ENCODE measurements at places on chromosomes 1 and 21.

DNA sequence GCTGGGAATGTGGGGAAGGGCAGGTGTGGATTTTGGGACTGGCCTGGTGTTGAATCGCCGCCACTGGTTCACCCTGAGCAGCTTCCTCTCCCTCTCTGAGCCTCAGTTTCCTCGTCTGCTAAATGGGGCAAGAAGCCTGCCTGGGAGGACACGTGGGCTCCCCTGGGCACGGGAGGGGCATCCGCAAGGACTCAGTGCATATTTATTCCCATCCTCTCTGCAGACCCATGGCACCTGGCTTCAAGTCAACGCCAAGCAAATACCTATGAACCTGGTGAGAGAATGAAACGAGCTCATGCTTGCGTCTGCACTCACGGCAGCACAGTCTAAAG lies 234.4 kb downstream of the PTPRU start:
- no peak for DNase-seq

- DNase-seq, result no peak
Observed at GRCh38 chr1:13513063-13513894, 524 bp downstream of the LRRC38 start.

DNA sequence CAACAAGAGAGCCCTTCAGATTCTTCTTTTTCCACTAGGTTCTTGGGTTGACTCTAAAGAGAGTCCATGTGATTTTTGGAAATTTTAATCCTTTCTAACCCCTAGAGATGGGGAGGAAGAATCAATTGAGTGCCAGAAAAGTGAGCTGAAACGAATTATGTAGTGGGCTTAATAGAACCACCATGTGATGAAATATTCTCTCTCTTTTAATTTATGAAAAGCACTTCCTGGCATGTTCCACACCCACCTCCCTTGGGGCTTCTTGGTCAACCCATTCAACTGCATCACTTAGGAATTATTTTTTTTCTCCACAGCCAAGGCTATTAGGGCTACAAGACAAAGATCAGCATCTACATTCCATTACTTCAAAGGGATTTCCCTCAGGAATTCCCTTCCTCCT lies 79.6 kb downstream of the ZC3H11B start:
- DNase-seq, result no peak

GRCh38 chr1:153963850-153964331 lies 554 bp upstream of the SLC39A1 start:
- no peak for DNase-seq

- DNase-seq, result no peak
Observed at GRCh38 chr21:36858320-36858957, 108.0 kb downstream of the HLCS start.

DNA sequence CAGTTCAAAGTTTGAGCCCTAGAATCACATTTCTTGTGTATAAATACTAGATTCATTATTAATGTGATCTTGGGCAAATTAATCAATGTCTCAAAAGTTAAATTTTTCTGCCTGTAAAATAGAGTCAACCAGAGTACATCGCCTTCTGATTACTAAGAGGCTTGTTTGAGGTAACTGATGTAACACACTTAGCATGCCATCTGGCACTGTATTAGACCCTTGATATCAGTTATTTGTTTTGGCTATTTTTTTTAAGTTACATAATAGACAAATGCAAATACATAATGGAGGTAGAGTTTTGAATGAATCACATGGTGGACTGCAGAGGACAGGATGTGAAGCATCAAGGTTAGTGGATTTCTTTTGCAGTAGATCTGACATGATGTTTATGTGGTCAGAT lies 298.4 kb downstream of the ADGRL2 start:
- DNase-seq, result no peak

- DNase-seq, result peak; percentile 21
Observed at GRCh38 chr1:25572708-25573590, 29.5 kb downstream of the LDLRAP1 start.

DNA sequence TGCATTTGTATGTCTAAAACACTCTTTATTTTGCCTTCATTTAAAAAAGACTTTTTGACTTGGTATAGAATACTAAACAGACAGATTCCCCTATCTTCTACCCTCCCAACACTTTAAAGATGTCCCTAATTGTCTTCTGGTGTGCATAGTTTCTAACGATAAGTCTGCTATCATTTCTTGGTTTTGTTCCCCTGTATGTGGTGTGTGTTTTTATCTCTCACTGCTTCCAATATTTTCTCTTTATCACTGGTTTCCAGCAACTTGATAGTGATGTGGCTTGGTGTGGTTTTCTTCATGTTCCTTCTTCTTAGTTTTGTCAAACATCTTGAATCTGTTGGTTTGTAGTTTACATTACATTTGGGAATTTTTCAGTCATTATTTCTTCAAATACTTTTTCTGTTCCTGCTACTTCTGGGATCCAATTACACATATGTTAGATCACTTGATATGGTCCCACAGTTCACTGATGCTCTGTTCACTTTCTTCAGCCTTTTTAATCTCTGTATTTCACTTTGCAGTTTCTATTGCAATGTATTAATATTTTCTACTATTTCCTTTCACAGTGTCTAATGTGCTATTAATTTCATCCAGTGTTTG lies 23.2 kb downstream of the F5 start:
- DNase-seq, result no peak

GRCh38 chr1:229229721-229230139 lies 41.2 kb upstream of the RAB4A start:
- no peak for DNase-seq

DNA sequence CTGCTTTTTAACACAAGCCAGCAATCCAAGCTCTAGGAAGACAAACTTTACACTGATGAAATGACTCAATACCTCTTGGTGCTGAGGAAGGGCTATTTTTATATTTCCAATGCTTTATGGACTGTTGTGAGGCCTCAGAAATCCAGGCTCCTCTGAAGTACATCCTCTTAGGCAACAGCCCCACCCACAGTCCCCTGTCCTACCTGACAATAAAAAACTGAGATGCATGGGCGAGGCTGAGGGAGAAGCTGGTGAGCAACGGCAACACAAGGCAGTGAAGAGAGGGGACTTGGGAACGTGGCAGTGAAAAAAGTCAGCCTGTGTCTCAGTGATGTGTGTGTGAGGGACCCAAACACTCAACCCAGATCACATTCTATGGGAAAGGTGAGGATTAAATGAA lies 10.1 kb upstream of the CPT2 start:
- no peak for DNase-seq

- no peak for DNase-seq
Observed at GRCh38 chr1:159799446-159799985, 2.6 kb upstream of the FCRL6 start.

- peak; percentile 23 for DNase-seq
Observed at GRCh38 chr1:240242601-240243144, 151.0 kb downstream of the FMN2 start.

GRCh38 chr1:3501856-3502640 lies 47.6 kb downstream of the ARHGEF16 start:
- DNase-seq, result no peak

- no peak for DNase-seq
Observed at GRCh38 chr1:210786546-210786945, 347.4 kb downstream of the KCNH1 start.

- DNase-seq, result peak; percentile 72
Observed at GRCh38 chr1:21937372-21938121, 437 bp upstream of the HSPG2 start.

DNA sequence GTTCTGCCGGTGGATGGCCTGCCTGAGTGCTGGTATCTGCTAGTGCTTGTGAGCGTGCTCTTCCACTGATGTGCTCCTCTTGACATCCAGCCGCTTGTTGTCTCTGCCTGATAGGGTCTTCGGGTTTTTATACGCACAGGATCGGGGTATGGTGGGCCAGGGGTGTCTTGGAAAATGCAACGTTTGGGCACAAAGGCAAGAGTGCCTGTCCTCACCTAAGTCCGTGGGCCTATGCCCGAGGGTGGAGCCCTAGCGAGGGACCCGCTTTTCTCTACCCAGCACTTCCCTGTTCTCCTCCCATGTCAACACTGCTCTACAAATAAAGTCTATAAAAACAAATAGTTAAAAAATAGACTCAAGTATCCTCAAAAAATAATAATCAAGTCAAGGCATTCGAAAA lies 1007.8 kb downstream of the PLA2G4A start:
- DNase-seq, result no peak

GRCh38 chr1:2642560-2643413 lies 10.0 kb upstream of the MMEL1 start:
- peak; percentile 56 for DNase-seq

GRCh38 chr1:175182201-175182746 lies 10.3 kb downstream of the KIAA0040 start:
- no peak for DNase-seq

- no peak for DNase-seq
Observed at GRCh38 chr1:209400351-209401220, 182.9 kb upstream of the CAMK1G start.

DNA sequence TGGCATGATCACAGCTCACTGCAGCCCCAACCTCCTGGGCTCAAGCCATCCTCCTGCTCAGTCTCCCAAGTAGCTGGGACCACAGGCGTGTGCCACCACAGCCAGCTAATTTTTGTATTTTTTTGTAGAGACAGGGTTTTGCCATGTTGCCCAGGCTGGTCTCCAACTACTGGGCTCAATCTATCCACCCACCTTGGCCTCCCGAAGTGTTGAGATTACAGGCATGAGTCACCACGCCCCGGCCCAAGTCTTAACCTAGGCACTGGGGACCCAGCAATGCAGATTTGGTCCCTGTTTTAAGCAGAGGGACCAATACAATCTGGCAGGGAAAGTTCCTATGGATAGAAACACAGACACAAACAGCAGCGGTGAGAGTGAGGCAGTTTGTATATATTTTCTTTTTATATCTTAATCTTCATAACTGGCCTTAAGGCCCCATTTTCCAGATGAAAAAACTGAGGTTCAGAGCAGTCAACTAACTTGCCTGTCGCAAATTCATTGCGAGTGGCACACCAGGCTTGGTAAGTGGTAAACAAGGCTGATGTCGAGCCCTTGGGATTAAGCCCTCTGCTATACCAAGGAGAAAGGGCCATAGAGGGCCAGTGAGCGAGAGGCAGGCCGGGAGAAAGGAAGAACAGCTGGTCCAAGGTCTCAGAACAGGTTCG lies 77.8 kb upstream of the TINAGL1 start:
- no peak for DNase-seq

DNA sequence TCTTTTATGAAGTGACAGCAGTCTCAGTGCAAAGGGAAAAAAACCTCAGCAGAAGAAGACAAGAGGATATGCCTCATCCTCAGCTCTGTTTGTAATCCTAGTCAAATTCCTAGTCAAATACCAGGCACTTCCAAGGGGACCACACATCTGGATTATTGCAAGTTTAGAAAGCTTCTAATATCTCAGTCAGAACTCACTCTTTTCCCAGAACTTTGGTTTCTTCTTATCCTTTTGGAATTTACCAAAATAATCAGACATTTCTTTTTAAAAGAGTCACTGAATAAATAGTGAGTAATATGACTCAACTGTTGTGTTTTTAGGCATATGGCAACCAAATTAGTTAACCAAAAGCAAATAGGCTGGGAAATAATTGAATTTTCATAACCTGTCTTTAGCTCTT lies 47.8 kb downstream of the PRRX1 start:
- no peak for DNase-seq

DNA sequence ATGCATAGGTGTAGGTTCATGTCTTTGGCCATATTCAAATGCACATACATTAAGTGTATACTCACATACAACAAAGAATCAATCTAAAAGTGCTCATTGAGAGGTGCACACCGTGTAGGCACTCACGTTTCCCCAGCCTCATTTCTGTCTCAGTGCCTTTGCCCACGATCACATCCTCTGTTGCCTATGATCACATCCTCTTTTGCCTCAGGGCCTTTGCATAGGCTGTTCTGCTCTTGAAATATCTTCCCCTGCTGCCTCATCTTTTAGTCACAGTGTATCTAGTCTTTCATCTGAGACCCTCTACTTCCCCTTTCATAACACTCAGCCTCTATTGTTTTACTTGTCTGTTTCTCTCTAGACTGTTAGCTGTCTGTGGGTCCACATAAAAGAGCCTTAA lies 69.3 kb downstream of the FOXD2 start:
- no peak for DNase-seq

- no peak for DNase-seq
Observed at GRCh38 chr1:84152649-84153056, 8.6 kb downstream of the PRKACB start.

GRCh38 chr1:201585093-201585483 lies 46.2 kb downstream of the NAV1 start:
- no peak for DNase-seq

DNA sequence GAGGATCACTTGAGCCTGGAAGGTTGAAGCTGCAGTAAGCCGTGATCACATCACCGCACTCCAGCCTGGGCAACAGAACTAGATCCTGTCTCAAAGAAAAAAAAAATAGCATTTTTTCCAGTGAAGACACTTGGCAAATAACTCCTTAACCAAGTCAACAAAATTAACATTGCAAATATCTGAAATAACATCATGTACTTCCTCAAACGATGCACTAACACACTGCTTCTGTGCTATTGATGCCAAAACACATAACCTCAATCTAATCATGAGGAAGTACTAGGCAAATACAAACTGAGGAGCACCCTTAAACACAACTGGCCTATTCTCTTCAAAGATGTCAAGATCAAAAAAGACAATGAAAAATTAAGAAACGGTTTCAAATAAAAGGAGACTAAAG lies 32.3 kb downstream of the PABPC4 start:
- no peak for DNase-seq

GRCh38 chr1:7646981-7647901 lies 123.9 kb upstream of the VAMP3 start:
- DNase-seq, result peak; percentile 1

GRCh38 chr1:222464841-222465210 lies 83.1 kb downstream of the HHIPL2 start:
- DNase-seq, result peak; percentile 9

- no peak for DNase-seq
Observed at GRCh38 chr1:233627376-233627775, 13.5 kb downstream of the KCNK1 start.

GRCh38 chr1:172069534-172069933 lies 228.2 kb downstream of the DNM3 start:
- DNase-seq, result no peak

DNA sequence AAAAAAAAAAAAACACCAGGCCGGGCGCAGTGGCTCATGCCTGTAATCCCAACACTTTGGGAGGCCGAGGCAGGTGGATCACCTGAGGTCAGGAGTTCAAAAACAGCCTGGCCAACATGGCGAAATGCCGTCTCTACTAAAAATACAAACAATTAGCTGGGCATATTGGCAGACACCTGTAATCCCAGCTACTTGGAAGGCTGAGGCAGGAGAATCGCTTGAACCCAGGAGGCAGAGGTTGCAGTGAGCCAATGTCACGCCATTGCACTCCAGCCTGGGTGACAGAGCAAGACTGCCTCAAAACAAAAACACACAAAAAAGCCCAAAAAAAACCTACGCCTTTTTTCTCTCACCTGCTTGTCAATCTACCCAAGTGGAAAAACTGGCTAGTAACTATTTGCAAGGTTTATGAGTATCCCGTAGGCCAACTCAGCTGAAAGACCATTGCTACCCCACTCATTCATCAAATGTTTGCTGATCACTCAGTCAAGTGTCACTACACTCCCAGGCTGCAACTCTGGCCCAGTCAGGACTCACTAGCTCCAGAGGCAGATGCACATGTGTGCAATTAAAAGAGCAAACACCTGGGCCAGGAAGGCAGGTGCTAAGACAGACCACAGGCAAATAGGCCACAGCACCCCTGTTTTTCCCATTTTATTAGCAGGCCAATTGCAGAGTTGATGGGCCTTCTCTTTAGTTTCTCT lies 2.0 kb downstream of the CSRP1 start:
- no peak for DNase-seq

- no peak for DNase-seq
Observed at GRCh38 chr1:77639056-77639455, 43.4 kb downstream of the ZZZ3 start.
